ENCODE measurements at places on chromosomes 6 and 20. TPM values are rescaled to one million over a fixed set of nuclear protein-coding genes. Genes with fewer than 3 reads are reported as not detected.

MDFI gene
- total RNA-seq = 3.3 TPM

DNA sequence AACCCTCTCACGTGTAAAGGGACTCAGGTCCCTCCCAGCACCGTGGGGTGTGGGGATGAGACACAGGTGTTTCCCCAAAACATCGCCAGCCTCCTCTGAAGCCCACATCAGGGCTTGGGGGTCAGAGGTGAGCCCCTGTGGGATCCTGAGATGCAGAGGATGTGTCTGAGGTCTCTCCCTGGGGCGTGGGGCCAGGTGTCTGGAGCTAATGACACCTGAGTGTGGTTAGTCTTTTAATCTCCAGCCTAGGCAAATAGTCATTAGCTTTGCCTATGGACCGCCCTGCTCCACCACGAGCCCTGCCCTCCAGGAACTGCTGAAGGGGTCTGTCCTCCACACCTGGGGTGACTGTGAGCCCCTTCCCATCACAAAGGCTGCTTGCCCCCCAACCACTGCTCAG is 1.7 kb downstream of the SRMS start:
- H3K36me3 ChIP-seq = no peaks in the 10 kb centered on the region
- H3K4me3 ChIP-seq = no peak overlapping the region
- DNase-seq = no peak
- H3K27ac ChIP-seq = no peak overlapping the region
- peaks cover 11% of the 10 kb centered on the region for H3K27me3 ChIP-seq
- H3K4me1 ChIP-seq = no peaks in the 10 kb centered on the region

LYRM4 gene
- 14.5 TPM for total RNA-seq

- no peak for DNase-seq
- no peaks in the 10 kb centered on the region for H3K36me3 ChIP-seq
- H3K4me1 ChIP-seq = no peaks in the 10 kb centered on the region
Measured at GRCh38 chr6:86147859-86148258, 505.2 kb upstream of the SYNCRIP start.

F13A1 gene
- total RNA-seq = under 0.01 TPM

GRCh38 chr20:49343246-49343645 is 65.4 kb upstream of the ZNFX1 start:
- H3K27me3 ChIP-seq = no peaks in the 10 kb centered on the region
- H3K4me3 ChIP-seq = no peak overlapping the region

BPIFB2 gene
- total RNA-seq = not detected

- H3K36me3 ChIP-seq = no peaks in the 10 kb centered on the region
- no peaks in the 10 kb centered on the region for H3K4me1 ChIP-seq
- H3K27ac ChIP-seq = no peak overlapping the region
- H3K27me3 ChIP-seq = no peaks in the 10 kb centered on the region
- DNase-seq = no peak
- no peak overlapping the region for H3K4me3 ChIP-seq
Measured at GRCh38 chr6:79441192-79441591, 96.0 kb downstream of the LCA5 start.

DNA sequence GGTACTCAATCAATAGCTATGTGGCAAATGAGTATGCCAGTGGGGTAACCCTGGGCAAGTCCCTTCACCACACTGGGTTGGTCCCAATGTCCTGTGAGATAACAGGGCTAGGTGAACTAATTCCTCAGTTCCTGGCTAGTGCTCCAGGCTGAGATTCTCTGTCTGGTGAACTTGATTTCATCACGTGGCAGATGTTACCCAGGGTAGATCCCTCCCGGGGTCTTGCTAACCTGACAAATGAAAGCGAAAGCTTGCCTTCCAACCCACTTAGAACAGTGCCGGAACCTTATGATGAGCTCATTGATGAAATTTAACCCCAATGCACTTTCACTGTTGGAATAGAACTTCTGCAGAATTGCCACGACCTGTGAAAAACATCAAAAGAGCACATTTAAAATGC is 6.6 kb upstream of the ANKRD60 start:
- H3K36me3 ChIP-seq = peaks cover 6% of the 10 kb centered on the region
- no peak overlapping the region for H3K27ac ChIP-seq
- H3K4me1 ChIP-seq = peaks cover 8% of the 10 kb centered on the region
- no peak for DNase-seq
- H3K4me3 ChIP-seq = no peak overlapping the region
- no peaks in the 10 kb centered on the region for H3K27me3 ChIP-seq
